Activated CD4-positive, alpha-beta memory T cell treated with anti-CD3 and anti-CD28 coated beads, Interleukin-2, amount 10 ng/mL, durations not matched to agents 7 days and 5 days (primary cell): ENCODE measurements at places on chromosomes 12 and 14.

GRCh38 chr14:91410771-91411536 lies 6.7 kb downstream of the CCDC88C start:
- DNase-seq = peak; percentile 41

GRCh38 chr14:34051966-34052657 lies 101.2 kb upstream of the EGLN3 start:
- DNase-seq = peak; percentile 30

DNA sequence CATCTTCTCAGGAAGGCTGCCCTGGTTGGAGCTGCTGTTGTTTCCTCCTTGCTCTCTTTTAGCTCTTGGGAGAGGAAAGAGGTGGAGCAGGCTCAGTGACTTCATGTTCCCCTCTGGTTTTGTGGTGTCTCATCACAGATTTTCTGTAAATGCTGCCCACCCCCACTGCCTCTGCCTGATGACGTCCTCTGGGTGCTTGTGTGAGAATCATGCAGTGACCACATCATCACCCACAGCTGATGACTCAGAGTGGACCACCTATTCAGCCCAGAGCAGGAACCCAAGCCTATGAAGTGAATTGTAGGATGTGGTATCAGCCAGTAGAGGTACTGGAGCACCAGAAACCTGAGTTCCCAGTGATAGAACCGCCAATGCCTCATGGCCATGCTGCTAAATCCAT lies at the start of gene GZMB:
Gene GZMB (minus strand): TSS at position 33 of the 400 bp plus-strand sequence. CDS start 30 bp downstream, at position 3.
- peak; percentile 88 for DNase-seq

DNA sequence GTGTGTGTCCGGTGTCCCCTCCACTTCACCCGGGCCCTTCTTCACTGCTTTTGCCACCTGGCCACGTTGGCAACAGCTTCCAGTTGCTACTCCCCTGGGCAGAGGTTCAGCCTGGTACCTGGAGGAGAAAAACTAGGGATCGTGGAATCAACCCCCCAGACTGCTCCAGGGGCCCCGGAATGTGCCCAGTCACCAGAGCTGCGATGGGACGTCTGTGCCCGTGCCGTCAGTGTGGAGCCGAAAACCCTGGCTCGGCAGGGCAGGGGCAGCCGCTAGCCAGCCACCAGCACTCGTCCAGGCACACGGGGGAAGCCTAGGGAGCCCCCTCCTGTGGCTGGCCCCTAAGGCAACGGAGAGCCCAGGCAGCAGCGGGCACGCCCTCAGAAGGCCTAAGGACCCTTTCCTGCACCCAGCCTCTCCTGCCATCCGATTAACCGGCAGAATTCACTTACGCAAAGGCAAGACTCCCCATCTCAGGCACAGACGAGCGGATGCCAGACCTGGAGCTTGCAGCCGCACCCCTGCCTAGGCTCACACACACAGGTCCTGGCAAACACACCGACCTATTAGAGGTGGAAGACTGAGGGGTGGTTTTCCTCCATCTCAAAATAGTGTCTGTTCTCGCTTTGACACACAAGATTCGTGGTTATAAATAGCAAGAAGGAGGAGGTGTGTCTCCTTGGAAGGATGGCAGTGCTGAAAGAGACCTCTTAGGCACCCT lies 62.6 kb downstream of the FBXL14 start:
- no peak for DNase-seq

GRCh38 chr12:51635346-51635745 lies 44.3 kb downstream of the SCN8A start:
- DNase-seq = no peak

- no peak for DNase-seq
Observed at GRCh38 chr12:114636723-114637480, 47.1 kb downstream of the TBX3 start.

- DNase-seq = peak; percentile 26
Observed at GRCh38 chr14:65879248-65880009, 466.9 kb downstream of the FUT8 start.

DNA sequence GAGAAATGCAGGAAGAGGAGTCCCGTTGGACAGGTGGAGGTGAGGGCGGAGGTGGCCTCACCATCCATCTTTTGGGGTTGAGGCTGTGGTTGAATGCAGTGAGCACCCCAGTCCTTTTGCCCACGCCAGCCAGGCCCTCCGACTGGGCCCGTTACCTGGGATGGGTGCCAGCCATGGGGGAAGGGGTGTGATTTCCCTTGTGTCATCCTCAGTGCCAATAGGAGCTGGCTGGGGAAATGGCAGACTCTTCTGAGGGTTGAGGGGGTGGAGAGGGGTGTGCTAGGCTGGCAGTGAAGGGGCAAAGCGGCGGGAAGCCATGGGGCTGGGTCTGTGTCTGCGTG lies 9.6 kb downstream of the KCNH3 start:
- DNase-seq = no peak

DNA sequence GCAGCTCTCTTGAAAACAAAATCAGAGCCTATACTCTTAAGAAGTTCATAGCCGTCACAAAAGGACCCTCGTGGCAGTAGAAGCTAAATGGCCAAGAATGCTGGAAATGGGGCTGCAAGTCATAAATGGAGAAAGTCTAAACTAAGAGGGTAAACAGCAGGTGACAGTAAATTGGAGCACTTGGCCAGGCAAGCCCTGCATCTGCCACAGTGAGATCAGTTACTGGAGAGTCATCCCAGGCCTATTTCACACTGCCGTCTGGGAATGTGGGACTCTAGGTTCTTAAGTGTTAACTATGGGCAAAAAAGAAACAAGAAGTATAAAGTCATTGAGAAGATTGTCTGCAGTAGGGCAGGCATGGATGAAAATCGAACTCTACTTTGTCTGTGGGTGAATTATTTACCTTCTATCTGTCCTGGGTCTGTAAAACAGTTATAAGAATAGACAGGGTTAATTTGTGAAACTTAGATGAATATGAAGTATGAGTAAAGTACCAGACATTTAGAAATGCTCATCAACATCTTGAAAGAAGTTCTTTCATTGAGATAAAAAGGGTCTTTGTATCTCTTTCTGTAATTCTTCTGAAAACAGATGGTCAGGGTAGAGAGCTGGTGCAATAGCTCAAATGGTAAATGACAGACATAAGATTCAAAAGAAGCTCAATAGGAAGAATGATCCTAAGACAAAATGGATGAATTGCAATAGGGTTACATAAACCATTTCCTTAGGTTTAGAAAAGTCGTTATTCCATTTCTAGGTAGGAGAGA lies 792.5 kb downstream of the DIO2 start:
- no peak for DNase-seq

DNA sequence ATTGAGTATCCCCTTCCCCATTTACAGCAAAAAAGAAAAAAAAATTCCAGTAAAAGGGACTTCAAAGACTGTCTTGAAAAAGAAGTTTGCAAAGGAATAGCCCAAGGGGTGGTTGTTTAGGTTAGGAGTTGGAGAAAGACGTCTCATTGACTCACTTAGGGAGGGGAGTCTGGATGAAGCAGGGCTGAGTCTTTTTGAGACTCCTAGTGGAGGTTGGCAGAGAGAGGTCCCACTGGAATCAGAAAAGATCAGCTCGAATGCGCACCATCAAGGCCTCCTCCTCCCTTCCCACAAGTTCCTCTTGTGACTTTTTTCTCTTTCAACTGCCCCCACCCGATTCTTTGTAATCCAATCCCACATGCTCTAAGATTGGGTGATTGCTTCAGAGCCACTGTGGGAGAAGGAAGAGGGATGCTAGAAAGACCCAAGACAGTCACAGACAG lies 1.9 kb downstream of the ARHGEF40 start:
- no peak for DNase-seq

DNA sequence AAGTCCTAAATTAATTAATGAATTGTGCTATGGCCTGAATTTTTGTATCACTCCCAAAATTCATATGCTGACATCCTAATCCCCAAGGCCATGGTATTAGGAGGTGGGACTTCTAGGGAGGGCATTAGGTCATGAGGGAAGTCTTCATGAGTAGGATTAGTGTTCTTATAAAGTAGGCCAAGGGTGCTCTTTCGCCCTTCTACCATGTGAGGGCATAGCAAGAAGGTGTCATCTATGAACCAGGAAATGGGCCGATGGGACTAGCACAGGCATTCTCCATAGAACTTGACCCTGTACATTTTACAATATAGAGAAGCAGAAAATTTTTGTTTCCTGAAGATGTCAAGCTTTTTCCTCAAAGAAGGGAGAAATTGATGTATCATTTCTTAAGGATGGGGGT lies 12.5 kb downstream of the SYT10 start:
- DNase-seq = no peak

- DNase-seq = no peak
Observed at GRCh38 chr12:6696690-6697583, 3.7 kb downstream of the PIANP start.

DNA sequence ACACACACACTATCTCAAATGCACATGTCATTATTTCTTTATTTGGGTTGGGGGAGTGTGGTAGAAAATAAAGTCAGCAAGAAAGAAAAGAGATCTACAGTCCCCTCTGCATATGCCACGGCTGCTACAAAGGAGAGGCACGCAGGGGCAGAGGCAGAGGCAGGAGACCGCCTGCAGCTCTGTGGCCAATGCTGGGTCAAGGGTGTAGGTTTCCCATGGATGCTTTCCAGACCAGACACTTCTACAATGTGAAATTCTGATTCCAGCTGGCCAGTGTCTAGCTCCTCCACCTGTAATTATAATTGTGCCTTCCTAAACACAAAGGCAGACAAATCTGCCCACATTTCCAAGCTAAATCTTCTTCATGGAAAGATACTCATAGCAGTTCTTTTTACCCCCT lies 19.2 kb downstream of the VPS37B start:
- no peak for DNase-seq
